NCI-H2107 (cell line): ENCODE measurements at places on chromosomes 5 and 9.

DNA sequence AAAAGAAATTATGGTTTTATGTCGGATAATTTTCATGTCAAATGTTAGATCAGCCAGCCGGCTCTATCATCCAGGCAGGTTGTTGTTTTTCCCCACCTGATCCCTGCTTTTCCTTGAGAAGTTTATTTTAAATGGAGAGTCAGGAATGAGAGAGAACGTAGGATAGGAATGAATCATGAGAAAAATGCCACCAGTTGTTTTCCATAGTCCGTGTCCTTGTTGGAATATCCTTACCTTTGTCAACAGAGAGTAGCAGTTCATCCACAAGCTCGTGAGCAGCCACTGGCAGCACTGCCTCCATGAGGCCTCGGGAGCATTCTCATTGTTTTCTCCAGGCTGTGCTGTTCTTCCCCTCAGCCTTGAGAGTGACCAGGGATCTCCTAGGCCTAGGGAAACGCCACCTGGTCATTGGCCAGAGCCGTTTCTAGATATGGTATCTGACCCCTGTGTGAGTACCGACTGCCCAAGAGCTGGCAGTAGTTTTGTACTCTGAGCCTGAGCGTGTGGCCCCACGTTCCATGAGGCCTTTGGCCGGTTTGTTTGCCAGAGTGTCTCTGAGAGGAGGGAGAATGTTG is 293.3 kb downstream of the FANCC start:
- no peak for DNase-seq

DNA sequence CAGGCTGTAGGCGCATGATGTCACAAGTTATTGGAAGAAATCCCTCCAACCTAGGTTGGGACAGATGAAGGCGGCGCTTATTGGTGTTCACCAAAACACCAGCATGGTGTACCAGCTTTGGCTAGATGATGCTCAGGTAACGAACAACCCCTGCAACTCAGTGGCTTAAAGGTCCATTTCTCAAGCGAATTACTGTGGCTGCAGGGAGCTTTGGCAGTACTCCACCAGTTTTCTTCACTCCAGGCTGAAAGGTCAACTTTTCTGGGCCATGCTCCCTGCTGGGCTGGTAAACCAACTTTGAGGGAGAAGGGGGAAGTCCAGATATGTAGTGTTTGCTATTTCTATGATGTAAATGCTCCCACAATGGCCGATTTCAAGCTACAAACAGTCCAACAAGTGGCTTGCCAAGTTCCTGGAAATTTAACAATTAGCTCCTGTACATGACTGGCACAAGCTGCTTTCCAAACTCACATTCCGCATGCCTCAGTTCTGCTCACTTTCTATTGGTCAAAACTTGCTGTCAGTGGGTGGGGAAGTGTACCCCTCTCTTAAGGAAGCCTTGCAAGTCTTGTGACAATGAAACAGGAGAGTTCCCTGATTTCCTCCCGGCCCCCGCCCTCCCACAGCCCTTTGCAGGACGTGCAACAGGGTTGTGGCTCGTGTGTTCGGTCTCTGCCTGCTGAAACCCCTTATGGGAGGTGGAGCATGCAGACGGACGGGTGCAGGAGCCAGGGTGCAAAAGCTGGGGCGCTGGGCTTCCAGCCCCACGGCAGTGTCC is 588 bp upstream of the ZBED3 start:
- no peak for DNase-seq

- no peak for DNase-seq
Observed at GRCh38 chr5:14492331-14492964, 89.1 kb upstream of the OTULINL start.

DNA sequence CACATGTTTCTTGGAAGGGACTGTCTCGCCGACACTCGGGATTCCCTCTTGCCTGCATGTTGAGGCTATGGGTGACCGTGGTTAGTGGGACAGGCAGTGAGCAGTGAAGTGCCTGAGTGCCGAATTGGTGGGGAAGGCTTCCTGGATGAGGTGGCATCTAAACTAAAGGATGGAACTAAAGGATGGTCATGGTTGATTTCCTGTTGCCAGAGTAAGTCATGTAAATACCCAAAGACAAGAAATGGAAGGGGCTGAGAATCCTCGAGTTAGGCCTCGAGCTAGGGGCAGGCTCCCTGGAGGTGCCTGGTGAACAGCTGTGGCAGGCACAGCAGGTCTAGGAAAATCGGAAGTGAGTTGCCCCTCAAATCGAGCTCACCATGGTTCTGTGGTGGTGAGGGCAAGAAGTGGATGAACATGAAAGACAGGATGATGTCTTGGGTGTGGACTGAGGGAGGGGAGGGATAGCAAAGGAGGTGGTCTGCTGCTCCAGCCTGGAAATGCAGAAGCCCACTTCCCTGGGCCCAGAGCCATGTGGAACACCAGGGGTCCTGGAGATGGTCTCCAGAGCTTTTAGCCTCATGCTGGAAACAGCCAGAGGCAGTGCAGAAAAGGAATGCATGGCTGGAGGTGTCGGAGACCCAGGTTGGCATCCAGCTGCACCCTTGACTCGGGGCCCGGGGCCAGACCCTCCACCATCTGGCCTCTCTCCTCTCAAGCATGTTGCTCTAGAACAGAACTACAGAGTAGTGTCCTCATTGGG is 12.2 kb downstream of the CD74 start:
- DNase-seq = no peak

GRCh38 chr5:51411921-51412325 is 28.7 kb downstream of the ISL1 start:
- no peak for DNase-seq

- no peak for DNase-seq
Observed at GRCh38 chr9:34408173-34408572, 31.5 kb upstream of the MYORG start.

- no peak for DNase-seq
Observed at GRCh38 chr5:180548563-180548962, 42.7 kb downstream of the SCGB3A1 start.

DNA sequence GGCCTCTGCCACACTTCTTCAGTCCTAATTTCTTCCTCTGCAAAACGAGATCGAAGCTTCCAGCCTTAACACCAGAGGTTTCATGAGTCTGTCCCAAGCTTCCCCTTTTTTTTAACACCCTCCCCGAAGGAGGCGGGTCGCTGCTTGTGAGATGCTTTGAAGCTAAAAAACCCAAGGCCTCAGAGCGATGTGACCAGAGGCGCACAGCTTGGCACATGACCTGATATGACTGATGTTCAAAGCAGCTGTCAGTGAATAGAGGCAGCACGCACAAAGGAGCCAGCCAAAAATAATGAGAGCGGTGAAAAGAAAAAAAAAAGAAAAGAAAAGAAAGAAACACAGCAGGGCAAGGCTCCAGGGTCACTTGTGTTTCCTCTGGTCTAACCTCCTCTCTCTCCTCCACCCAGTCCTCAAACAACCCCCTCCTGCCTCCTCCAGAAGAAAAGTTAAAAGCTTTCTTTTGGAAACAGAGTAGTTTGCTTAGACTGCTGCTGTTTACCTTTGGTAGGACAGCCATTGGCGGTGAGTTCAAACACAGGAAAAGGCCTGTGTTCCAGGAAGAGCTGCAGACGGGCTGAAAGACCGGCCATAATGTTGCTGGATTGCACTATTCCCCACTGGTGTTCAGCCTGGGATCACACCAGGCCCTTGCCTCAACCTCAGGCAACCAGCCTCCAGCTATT is 10.9 kb upstream of the ZNF366 start:
- no peak for DNase-seq

DNA sequence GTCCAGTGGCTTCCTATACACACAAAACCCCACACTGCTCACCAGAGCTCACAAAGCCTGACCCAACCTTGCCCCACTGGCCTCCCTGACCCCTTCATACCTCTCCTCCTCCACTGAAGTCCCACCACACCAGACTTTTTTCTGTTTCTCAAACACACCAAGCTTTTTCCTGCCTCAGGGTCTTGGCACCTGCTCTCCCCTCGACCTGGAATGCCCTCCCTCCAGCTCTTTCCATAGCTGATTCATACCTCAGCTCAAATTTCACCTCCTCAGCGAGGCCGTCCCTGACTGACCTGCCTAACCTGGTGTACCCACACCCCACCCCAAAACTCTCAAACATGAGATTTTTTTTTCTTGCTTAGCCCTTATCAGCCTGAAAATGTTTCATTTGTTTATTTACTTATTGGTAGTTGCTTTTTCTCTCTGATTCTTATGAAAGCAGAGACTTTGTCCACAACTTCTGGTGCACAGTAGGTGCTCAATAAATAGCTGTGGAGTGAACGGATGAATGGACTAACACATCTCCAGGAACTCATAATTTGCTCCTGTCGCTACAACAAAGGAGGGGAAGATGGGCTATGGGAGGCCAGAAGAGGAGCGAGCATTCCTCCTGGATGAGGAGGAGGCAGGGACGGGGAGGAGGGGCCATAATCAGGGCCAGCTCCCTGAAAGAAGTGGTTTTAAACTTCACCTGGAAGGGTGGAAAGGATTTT is 84.3 kb downstream of the SH3TC2 start:
- DNase-seq = no peak

- no peak for DNase-seq
Observed at GRCh38 chr9:18791074-18791473, 241.9 kb downstream of the SAXO1 start.

DNA sequence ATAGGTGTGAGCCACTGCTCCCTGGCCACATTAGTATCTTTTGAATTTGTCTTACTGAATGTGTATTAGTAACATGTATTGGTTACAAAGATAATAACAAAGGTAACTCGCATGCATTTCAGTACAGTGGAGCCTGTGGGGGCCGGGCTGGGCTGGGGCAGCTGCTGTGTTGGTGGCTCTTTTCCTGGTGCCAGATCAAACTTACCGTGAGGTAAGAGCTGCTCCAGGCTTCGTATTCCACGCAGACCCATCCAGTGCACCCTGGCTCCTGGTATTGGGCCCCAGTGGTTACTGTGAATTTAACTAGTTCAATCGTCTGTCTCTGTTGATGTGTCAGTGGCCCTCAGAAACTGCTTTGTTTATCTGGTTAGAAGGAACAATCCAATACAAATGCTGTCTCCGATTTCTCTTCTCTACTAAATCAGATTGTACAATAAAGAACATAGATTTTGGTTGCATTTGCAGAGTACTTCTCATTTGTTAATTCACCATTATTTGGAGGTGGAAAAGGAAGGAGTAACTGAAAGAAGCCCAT is 15.6 kb downstream of the PRRC2B start:
- no peak for DNase-seq

DNA sequence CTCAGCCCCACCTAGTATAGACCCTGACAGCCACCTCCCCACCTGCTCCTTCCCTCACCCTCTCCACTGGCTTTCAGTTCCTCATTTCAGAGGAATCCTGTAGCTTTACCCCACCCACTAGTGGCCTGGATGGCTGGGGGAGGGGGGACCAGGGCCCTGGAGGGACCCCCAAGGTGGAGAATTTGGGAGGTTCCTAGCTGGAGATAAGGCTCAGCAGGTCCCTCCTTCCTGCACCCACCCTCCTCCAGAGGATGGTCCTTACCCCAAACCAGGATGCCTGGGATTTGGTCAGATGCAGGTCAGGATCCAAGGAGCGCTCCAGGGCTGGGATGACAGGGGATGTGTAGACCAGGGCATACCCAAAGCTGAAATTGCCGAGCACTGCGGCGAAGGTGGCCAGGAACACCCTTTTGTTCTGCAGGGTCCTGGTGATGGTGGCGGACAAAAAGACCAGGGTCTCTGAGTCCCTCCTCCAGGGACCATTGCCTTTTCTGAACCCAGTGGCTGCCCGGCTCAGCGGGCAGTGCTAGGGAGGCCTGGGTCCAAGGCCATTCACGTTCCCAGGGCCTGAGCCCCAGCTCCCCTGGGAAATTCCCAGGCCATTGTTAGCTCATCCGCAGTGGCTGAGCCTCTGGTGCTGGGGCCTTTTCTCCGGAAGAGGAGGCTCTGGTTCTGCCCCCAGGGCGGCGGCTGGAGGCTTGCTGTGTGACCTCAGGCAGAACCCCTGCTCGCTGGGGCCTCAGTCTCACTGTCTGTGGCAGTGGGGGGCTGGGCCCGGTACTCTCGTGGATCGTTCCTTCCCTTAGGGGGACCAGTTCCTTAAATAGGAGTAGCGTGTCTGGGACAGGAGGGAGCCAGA is 678 bp downstream of the SLC2A6 start:
- DNase-seq = no peak

DNA sequence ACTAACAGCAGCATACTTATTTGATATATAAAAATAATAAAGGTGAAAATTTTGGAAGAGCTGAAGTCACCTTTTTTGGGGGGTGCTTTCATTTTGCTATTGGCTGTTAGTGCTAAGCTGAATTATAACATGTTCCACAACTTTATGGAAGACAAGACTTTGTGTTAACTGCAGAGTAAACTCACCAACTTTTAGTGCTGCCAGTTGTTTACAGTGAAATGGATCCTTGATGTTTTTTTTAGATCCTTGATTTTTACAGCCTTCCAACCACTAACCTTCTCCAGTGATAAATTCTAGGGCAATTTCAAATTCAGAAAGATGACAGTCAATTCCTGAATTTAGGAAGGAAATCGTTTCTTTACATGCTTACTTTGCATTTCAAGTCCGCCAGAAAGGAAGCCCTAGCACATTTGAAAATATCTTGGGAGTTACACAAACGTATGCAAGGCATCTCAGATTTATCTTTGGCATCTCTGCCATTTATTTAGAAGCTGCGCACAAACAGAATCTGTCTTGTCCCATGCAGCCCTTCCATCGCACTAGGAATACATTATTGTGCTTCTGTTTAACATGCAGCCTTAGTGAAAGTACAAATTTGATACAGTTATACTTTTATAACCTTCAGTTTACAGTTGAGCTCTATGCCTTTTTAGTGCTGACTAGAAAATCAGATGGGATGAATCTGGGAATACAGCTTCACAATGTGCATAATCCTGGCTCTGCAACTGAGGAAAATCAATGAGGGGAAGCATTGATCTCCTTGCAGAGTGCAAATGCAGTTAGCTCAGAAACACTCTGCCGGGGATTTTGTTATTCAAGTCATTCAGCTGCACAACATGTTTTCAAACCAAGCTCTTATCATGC is 142.4 kb upstream of the ZNF608 start:
- no peak for DNase-seq

DNA sequence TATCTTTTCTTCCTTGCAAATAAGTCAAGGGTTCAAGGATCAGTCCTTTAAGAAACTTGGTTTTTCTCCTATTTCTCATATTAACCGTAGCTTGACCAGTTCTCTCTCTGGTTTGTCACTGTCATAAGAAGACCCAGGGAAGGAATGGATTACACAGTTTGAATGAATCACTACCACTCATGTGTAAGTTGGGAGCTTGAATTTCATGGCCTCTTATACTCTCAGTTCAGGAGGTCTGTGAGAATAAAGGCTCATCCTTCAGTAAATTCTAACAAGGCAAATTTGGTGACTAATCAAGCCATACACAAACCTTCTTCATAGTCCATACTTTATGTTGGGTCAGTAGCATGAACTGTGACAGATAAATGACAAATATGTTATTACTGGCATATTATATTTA is 323.1 kb upstream of the ACTBL2 start:
- no peak for DNase-seq
